Hematopoietic multipotent progenitor cell treated with erythropoietin and hydrocortisone succinate and interleukin-3 and kit ligand, for 6 days (in vitro differentiated cells): ENCODE measurements at places on chromosomes 7 and 10.

DNA sequence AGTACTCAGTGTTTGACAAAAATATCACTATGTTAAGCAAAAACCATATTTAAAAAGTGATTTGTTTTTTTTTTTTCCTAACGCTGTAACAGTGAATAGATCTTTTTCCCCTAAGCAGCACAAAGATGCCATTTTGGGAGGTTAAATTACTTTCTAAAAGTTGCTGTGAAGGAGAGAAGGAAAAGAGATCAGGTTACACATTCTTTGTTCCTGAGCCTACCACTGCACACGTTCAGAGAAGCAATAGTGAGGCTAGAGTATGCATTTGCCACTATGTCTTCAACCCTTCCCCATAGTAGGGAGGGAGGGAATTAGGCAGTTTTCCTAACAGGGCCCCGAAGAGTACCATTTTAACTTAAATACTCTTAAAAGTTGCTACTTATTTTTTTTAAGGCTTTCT lies 38.9 kb downstream of the BMPR1A start:
- no peak for DNase-seq

DNA sequence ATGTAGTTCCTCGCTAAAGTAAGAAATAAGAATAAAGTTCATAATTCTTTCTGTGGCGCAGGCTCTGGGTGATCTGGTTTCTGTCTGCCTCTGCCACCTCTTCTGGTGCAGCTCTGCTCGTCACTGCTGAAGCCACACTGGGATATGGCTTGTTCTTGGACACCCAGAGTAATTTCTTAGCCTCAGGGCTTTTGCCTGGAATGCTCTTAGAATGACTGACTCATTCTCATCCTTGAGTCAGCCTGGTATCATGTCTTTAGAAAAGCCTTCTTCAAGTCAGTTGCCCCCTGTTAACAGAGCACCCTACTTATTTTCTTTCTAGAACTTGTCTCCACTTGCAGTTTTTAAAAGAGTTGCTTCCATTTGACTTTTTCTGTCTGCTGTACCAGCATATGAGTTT lies 2.0 kb downstream of the ZSCAN25 start:
- DNase-seq: no peak

DNA sequence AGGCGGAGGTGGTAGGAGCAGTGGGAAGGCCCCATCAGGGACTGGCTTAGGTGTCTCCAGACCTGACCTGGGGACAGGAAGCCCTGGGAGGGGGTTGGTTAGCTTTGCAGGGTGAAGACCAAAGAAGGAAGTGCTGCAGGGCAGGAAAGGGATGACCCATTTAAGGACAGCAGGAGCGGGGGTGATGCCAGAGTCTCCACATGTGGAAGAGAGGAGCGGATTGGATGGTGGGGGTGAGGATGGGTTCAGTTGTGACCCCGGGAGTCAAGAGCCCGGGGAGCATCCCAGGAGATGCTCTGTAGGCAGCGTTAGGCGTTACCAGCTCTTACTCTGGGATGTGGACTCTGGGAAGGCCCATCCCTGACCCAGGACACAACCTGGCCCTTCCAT lies 3.1 kb upstream of the LDB3 start:
- DNase-seq: no peak

GRCh38 chr7:52311886-52312285 lies 723.5 kb upstream of the POM121L12 start:
- no peak for DNase-seq

DNA sequence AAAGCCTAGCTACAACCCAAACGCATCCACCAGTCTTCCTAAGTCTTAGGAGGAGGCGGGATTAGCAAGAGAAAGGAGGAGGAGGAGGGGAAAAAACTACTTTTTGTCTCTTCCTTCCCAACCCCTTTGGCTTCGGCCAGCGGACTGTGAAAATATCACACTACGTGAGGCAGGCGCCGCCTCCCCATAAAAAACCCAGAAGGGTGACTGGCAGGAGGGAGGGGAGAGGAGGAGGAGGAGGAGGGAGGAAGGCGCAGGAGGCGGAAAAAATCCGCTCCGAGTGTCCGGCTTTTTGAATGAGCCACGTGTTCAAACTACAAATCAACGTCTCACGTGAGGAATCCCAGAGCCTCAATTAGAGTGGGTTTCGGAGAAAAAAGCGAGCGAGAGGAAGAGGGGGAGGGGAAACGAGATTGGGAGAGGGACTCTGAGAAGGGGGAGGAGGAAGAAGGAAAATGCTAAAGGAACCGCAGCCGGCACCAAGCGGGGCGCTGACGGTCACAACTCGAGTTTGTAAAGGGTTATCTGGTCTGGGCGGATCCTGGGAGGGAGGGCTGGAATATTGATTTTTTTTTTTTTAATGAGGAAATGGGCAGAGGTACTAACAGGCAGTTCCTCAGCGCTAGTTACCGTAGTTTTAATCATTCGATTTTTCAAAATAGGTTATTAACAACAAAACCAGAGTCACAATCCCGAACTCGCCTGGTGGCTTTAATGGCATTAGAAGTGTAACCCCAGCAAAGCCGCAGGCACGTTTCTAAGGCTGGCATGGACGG lies at the start of gene IGF2BP3:
Gene IGF2BP3 (minus strand): TSS at position 162 of the 776 bp plus-strand sequence. CDS start 381 bp downstream, outside the sequence.
- DNase-seq: peak; percentile 45

GRCh38 chr7:15490291-15490690 lies 71.5 kb downstream of the AGMO start:
- DNase-seq: no peak

DNA sequence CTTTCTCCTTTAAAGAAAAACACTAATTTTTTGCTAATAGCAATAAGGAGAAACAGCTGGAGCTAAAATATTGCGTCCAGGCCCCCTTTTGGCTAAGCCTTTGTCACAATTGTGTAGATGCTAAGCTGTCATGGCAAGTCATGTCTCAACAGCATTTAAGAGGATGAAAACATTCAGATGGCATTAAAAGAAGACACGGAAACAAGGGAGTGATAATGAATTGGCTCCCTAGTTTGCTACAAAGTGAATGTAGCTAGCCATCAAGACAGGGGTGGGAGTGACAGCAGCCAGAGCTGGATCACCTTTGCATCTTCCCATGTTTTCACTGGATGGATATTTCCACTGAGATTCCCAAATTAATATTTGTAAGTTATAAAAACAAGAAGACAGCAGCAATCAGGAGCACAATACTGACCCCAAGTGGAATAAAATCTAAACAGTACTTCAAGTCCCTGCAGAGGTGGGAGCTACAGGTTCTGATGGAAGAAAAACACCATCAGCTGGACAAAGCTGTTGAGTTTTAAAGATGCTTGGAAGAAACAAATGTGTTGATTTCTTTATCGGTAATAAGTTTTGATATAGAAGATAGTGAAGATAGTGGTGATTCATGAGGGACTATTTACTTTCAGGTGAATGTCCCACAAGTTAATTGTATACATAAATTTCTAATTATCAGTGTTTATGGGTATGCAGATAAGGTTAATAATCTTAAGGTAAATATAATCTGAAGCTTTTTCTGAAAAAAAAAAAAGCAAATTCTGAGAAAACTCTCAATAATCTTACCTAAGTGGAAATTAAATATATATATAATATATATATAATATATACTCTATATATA lies 129.4 kb downstream of the SLC16A9 start:
- peak; percentile 11 for DNase-seq

DNA sequence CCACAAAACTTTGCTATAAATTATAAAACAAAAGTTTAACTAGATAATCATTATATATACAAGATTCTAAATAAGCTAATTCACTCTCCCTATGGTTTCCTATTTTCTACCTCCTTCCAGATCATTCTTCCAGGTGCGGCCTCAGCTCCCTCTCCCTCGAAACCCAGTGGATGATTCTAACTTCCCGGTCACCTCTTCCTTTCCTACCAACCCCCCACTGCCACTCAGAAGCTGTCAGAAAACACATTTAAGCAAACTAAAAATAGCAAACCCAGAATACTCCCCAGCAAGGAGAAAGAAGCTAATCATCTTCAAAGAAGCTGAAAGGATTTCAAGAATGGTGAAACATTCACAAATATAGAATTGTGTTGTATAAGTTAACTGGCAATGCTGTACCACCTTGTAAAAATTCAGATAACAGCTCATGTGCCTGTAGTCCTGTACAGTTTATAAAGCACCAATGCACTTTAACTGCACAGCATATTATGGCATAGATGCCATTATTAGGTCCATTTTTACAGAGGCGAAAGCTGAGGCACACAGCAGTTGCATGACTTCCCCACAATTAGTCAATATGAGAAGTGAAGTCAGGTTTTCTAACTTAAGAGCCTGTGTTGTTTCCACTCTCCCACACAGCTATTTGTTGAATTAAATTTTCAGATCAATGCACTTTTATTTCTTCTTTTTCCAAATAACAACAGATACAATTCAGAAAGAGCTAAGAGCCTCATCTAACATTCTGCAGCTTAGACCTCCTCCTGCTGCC lies 13.7 kb upstream of the DNTT start:
- DNase-seq: no peak

DNA sequence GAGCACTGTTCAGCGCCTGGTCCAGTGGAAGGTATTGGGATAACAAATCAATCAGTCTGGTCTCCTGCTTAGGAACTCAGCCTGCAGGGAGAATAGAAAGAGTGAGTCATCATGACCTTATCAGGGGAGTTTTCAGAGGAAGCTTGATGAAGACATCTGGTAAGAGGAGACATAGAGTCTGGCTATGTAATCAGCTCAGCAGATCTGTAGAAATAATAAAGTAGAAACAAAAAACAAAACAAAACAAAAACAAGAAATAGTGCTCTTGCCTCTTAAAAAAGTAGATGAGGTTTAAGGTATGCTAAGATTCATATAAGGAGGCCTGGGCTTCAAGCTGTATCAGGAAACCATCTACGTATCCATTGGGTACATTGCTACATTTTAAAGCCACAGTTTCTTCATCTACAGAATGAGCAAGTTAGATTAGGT lies 14.4 kb downstream of the TAS2R41 start:
- peak; percentile 28 for DNase-seq

DNA sequence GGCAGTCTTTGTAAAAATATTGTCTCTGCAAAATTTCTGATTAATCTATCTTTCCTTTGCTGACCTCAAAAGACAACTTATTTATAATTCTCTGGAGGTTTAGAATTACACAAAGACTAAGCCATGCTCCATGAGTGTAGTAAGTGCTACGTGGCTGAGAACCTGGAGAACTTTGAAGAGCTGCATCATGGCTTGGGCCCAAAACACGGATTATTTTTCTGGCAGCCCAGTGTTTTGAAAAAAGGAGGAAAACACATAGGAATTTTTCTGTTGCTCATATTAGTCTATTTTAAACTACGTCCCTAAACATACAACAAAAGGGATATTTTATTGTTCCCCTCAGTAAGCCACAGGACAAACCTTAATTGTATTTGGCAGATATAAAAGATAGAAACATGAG lies 360.7 kb upstream of the MYO3A start:
- no peak for DNase-seq

GRCh38 chr10:128990986-128991385 lies 476.1 kb upstream of the MGMT start:
- no peak for DNase-seq

DNA sequence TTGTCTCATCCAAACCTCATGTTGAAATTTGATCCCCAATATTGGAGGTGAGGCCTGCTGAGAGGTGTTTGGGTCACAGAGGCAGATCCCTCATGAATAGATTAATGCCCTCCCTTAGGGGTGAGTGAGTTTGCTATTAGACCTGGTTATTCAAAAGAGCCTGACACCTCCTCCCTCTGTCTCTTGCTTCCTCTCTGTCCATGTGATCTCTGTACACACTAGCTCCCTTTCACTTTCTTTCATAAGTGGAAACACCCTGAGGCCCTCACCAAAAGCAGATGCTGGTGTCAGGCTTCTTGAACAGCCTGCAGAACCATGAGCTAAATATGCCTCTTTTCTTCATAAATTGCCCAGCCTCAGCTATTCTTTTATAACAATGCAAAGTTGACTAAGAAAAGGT lies 447.1 kb downstream of the MDFIC start:
- DNase-seq: no peak

- DNase-seq: no peak
Measured at GRCh38 chr10:111186358-111186757, 109.5 kb downstream of the ADRA2A start.

- DNase-seq: peak; percentile 52
Measured at GRCh38 chr10:106957823-106958588, 206.5 kb downstream of the SORCS1 start.

DNA sequence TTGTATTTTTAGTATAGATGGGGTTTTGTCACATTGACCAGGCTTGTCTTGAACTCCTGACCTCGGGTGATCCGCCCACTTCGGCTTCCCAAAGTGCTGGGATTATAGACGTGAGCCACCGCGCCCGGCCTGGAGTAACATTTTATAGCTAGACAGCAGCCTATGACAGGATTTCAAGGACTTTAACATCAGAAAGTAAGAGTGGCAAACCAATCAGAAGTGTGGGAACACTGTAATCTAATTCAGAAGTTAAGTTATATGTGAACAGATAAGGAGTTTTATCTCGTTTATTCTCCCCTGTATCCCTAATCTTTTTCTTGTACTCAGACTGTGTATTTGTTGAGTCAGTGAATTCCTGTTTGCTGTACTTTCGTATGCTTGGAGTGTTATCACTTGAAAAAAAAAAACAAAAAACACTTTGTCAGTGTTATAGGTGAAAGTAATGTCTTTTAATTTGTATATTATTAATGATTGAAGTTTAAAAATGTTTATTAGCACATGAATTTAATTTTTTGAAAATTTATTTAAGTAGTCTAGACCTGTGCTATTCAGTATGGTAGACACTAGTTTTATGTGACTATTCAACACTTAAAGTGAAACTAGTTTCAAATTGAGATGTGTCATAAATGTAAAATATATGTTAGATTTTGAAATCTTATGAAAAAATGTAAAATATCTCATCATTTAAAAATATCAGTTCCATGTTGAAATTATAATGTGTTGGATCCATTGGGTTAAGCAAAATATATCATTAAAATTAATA lies 38.6 kb downstream of the RSBN1L start:
- DNase-seq: no peak

GRCh38 chr7:127738859-127739258 lies 86.9 kb downstream of the SND1 start:
- no peak for DNase-seq

DNA sequence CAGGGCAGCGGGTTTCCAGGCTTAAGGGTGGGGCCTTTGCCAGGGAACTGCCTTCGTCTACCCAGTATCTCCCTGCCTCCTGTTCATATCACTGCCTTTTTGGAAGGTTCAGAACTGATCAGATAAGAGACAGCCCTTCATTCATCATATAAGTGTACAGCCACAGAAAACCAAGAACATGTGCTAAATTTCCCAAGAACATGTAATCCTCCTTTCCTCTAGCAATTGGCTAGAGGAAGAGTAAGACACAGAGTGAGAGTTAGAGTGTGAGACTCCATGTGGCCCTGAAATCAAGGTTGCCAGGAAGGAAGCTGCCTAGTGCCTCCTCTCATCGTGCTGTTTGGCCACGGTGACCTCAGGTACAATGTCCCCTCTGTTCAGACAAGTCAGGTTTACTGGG lies 770.9 kb downstream of the TNS3 start:
- DNase-seq: no peak

DNA sequence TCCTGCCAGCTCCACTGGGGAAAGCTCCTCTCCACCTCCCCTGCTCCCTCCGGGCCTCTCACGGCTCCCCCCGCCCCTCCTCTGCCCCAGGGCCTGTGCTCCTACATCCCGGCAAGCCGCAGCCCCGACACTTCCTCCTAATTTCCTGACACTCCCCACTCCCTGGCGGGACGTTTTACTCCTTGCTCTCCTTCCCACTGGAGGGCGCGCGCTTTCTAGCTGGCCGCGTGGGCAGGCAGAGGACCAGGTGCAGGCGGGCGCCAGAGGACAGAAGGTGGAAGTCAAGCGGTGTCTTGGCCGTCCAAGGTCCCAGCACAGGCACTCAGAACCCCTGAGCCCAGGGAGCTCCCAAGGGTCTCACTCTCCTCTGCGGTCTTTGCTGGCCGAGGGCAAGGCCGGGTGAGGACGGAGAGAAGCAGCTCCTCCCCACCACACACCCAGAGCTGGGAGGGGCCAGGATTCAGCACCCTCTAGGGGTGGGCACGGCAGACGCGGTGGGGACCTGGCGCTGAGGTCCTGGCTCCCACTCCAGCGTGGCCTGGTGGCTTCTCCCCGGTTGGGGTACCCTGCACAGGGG lies 19.1 kb downstream of the ADAM8 start:
- DNase-seq: peak; percentile 71
